Stomach (tissue), 19 donors: ENCODE measurements at places on chromosomes 1 and 21. TPM values are rescaled to one million over a fixed set of nuclear protein-coding genes. Genes with fewer than 3 reads are reported as not detected.

- DNase-seq, result no peak
Observed at GRCh38 chr1:233188061-233188460, 107.5 kb downstream of the PCNX2 start.

GRCh38 chr21:42310411-42311001 is 4.7 kb downstream of the TFF3 start:
- no peak for DNase-seq

GRCh38 chr1:245829194-245829593 is 674.4 kb downstream of the KIF26B start:
- DNase-seq, result no peak

DNA sequence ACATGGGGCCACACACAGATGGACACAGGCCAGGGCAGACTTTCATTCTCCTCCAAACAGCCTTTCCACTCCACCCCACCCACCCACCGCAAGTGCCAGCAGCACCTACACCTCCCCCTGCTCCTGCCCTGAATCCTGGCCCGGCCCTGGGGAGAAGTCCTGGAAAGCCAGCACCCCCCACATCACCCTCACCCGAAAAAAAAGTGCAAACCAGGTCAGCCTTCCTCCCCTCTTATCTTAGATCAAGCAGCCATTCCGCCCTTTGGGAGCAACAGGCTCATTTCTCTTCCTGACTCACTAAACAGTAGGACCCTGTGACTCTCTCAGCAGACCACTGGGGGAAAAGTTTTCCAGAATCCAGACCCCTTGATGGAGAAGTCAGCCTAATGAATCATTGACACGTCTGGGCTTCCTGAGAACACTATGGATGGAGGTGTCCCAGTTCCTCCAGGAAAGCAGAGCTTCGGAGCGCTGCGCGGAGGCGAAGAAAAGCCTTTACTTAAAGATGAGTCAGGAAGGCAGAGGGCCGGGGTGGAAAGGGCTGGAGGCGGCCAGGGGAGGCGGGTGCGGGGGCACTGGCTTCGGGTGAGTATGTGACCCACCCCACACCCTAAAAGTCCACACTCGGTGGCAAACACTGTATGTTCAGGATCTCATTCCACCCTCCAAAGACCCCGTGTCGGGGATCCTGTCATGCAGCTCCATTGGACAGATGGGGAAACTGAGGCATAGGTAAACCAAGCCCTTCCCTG is 588.7 kb downstream of the MATN1 start:
- no peak for DNase-seq

Gene KIF21B
- total RNA-seq, result 3.2 TPM

Gene KCNE1
- total RNA-seq, result 6.4 TPM

DNA sequence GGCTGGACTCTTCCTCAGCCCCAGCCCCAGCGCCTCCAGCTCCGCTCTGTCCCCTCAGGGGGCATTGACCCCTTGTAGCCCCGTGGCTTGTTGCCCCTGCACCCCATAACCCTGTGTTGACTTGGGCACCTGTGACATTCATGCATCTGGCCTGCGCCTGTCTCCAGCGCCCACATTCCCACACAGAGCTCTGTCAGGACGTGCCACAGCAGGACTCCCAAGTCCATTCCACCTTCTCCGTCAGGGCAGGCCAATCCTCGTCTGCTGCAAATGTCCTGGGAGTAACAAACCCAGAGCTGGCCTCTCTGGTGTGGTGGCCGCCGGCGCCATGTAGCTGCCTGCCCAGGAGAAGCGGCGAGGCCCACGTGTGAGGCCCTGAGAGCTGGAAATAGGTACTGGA is 60.6 kb downstream of the AGPAT3 start:
- DNase-seq, result no peak

DNA sequence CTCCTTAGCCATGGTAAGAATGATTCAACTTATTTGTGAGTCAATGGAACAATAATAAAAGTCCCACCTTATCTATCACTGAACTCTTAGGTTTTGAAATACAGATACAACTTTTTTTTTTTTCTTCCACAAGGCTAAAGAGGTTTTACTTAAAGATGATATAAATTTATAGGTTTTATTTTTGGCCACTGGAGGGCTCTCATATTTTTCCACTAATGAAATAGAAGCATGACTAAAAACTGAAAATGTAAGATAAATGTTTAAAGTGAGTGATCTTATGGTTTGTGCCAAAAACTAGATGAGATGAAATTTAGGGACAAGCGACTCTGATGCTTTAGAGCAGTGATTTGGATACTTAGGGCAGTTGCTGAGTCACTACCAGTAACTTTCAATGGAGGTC is 499.0 kb downstream of the NUF2 start:
- no peak for DNase-seq

Gene PRR9
- total RNA-seq, result not detected

Gene CR1L
- not detected for total RNA-seq
